OCI-LY7 (cell line): ENCODE measurements at places on chromosomes 7 and 10. TPM values are rescaled to one million over a fixed set of nuclear protein-coding genes. Genes with fewer than 3 reads are reported as not detected.

OR2A5 gene
- total RNA-seq, result not detected in 2 replicates

- DNase-seq, result no peak
These were observed 178.1 kb downstream of the AVL9 start for GRCh38 chr7:32673275-32673983.

- DNase-seq, result no peak
These were observed 316.8 kb upstream of the NFE2L3 start for GRCh38 chr7:25835197-25835596.

GRCh38 chr7:103691291-103691690, 245.3 kb upstream of the SLC26A5 start:
- DNase-seq, result no peak

DNA sequence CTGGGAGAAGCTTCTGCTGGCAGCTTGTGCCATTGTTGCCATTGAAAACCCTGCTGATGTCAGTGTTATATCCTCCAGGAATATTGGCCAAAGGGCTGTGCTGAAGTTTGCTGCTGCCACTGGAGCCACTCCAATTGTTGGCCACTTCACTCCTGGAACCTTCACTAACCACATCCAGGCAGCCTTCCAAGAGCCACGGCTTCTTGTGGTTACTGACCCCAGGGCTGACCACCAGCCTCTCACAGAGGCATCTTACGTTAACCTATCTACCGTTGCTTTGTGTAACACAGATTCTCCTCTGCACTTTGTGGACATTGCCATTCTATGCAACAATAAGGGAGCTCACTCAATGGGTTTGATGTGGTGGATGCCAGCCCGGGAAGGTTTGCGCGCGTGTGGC, 220.7 kb downstream of the ADK start:
- DNase-seq, result no peak

KCP gene
- 1.4 TPM in 2 replicates for total RNA-seq

GRCh38 chr10:28147706-28148105, 148.8 kb upstream of the ODAD2 start:
- DNase-seq, result no peak

- no peak for DNase-seq
These were observed 166.5 kb downstream of the EGFR start for GRCh38 chr7:55185321-55185802.
